ENCODE measurements at places on chromosomes 6 and 20.

GRCh38 chr6:28789553-28790083 lies 134.2 kb downstream of the TRIM27 start:
- peak; percentile 29 for DNase-seq

DNA sequence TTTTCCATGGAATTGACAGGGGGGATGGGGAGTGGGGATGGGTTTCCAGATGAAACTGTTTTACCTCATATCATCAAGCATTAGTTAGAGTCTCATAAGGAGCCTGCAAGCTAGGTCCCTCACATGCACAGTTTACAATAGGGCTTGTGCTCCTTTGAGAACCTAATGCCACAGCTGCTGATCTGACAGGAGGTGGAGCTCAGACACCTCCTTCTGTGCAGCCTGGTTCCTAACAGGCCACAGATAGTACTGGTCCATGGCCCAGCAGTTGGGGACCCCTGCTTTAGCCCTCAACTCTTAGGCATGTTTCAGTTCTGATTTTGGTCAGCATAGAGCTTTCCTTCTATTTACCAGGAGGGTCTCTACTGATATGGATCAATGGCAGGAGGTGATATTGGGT lies 251.6 kb downstream of the LAMA2 start:
- DNase-seq: no peak

GRCh38 chr20:20933142-20933958 lies 172.8 kb downstream of the LINC00237 start:
- DNase-seq: no peak

DNA sequence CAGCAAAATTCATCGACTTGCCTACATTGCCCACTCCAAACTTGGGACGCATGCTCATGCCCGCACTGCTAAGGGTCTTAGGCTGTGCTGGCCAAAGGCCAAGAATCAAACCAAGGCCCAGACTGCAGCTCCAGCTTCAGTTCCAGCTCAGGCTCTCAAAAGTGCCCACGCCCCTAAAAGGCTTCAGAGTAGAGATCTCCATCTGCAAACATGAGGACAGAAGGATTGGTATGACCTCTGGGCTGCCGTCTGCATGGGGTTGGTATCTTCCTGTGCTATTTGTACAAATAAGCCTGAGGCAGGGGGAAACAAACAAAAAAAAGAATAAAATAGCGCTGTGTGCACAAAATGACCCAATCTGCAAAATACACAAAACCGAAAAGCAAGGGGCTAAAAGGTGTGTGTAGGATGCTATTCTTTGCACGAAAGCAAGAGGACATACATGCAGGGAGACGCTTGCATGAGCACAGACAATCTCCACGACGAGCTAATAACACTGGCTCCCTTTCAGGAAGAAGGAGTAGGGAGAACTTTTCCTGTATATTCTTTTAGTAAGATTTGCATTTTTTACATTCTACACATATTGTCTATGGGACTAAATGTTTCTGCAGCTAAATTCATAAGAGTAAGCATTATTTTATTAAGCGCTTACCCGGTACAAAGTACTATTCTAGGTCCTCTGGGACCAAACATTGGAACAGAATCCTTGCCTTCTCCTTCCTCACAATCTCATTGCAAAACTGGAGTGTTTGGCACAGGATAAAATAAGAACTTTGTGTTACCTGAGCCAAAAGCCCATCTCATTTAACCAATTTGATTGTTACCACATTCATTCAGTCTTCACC lies 33.1 kb downstream of the ATP9A start:
- no peak for DNase-seq

DNA sequence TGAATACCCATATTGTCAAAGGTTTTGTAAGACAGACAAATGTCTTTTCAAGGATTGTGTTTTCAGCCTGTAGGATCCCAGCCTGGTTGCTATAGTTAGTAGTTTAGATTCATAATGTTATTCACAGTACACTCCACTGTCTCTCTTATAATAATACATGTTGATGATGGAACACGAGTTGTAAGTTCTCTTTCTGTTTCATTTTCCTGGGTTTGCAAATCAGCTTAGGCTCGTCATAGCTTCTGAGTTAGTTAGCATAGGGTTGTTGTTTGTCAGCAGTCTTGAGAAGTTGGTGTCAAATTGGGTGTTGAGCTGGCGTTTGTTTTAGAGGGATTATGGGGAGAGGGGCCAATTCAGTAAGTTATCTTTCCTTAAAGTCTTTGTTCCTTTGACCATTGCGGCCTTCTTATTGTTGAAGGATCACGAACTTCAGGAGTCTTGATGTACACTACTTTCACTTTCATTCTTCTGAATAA lies 45.8 kb downstream of the QKI start:
- no peak for DNase-seq

DNA sequence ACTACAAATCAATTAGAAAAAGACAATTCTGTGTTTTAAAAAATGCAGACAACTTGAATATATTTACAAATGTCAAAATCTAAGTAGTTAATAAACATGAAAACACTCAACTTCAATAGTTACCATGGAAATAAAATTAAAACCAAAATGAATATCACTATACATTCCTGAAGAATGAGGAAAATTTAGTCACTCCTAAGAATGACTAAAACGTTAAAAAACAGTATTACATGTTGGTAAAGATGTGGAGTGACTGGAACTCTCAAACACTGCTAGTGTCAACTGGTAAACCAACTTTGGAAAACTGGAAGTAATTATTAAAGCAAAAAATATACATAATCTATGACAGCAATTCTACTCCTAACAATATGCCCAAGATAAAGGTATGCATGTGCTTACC lies 36.3 kb downstream of the AHI1 start:
- DNase-seq: no peak

GRCh38 chr6:128070406-128070805 lies 169.5 kb upstream of the THEMIS start:
- DNase-seq: no peak

DNA sequence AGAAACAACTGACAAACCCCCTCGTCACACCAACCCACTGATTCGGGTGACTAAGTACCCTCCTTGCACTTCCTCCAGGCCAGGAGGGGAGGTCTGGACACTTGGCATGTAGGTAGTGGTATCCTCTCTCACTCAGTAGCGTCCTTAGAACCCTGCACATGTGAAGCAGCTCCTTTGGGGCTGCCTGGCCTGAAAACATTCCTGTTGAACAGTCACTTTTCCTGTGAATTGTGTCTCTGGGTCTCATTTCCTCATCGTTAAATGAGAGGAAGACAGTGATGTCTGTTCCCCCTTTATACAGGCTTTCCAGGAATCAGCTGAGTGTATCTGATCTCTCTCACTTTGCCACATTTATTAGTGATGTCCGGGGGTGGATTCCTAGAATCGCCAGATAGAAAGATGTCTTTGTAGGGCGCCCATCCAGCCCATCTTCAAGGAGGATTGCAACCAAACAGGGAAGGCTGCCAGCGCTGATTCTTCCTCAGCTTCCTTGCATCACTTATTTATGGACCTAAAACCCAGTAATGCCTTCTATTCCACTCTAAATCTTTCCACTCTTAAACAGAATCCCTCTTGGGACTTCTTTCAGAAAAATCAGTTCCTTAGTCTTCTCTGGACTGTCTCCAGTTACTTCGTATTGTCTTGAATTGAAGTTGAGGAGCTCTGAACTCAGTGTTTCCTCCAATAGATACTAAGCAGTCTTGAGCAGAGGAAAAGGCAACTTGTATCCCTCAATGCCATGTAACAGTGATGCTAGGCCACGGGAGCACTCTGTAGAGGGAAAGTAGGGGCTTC lies 9.4 kb upstream of the POPDC3 start:
- DNase-seq: no peak

- no peak for DNase-seq
Measured at GRCh38 chr6:53347250-53347920, 1.4 kb downstream of the ELOVL5 start.

DNA sequence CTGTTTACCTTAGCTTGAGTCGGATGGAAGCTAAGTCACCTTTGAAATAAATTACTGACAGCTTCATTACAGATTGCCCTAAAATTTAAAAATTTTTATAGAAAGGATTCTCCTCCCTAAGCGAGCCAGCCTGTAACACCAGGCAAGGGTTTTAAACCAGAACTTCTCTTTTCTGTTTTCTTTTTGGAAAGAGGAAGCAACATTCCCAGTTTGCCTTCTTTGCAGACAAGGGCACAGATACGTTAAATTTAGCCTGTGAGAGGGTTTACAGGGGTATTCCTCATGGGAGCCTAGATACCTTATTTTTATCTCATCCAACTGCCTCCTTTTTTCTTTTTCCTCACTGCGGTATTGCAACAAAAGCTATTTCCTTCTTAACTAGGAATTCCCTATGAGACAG lies 45.0 kb downstream of the GNAS start:
- no peak for DNase-seq

GRCh38 chr6:142242269-142242668 lies 59.5 kb upstream of the ADGRG6 start:
- no peak for DNase-seq

- no peak for DNase-seq
Measured at GRCh38 chr6:65745614-65746013, 38.6 kb upstream of the EYS start.

- DNase-seq: no peak
Measured at GRCh38 chr6:36346486-36347273, 10.0 kb upstream of the BNIP5 start.

DNA sequence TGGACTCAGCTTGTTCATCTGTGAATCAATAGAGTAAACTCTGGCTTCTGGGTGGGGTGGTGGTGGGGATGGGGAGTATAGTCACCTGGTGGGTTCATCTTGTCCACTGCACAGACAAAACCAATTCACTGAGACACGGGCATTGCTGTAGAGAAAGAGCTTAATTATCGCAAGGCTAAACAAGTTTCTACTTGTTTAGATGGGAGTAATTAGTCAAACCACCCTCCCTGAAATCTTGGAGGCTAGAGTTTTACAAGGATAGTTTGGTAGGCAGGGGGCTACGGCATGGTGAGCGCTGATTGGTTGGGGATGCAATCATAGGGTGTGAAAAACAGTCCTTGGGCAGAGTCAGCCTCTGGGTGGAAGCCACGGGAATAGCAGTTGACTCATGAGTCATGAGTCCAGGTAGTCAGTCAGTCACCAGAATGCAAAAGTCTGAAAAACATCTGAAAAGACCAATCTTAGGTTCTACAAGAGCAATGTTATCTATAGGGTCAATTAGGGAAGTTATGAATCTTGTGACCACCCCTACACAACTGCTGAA lies 77.8 kb downstream of the STMND1 start:
- no peak for DNase-seq

DNA sequence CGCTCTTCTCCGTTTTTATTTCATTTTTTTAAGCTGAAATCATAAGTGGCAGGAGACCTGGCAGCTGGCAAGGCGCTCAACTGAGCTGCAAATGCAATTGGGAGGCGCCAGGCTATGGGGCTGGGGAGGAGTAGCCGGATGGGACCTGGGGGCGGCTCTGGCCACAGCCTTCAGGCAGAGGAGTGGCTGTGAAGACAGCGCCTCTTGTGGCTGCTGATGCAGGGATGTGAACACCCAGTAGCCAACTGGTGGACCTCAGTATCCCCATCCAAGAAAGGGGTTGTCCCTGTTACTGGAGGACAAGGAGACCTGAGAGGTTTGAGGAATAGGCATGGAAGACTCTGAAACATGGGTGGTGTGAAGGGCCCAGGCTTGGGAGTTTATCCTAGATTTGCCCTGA lies 12.6 kb downstream of the KCNK17 start:
- DNase-seq: no peak

Measured in SHP77 (cell line).